ENCODE measurements at places on chromosomes 4 and X.

DNA sequence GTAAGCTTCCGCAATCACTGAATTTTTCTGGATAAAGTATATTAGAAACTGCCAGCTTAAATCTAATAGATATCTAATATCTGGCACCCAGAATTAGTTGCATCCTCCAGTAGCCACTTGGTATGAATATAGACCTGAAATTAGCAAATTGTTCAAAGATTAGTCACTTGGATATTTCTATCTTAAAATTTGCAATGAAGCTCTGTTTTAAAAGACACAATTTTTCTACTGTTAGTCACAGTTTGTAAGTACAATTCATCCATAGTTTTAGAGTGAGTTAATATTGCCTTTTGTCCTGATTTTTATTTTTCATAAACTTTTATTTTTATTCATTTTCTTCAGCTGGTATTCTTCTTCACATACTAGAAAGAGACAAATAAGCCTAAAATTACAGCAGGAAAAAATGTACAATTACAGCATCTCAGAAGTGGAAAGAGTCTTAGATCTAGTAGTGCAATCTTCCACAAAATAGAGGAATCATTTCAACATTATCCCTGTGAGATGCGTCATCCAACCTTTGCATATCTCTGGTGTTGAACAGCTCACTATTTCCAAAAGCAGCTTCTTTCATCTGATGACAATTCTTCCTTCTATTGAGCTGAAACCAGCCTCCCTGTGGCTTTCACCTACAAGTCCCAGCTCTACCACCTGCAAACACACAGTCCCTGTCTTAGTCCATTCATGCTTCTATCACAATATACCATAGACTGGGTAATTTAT, 190.0 kb upstream of the AR start:
- no peak for DNase-seq

- no peak for DNase-seq
These were observed 437.7 kb upstream of the FRG1 start for GRCh38 chr4:189502841-189503435.

- no peak for DNase-seq
These were observed 24.1 kb downstream of the SH3KBP1 start for GRCh38 chrX:19863212-19863856.

- DNase-seq, result no peak
These were observed 170.1 kb downstream of the KLHL4 start for GRCh38 chrX:87687703-87688102.

DNA sequence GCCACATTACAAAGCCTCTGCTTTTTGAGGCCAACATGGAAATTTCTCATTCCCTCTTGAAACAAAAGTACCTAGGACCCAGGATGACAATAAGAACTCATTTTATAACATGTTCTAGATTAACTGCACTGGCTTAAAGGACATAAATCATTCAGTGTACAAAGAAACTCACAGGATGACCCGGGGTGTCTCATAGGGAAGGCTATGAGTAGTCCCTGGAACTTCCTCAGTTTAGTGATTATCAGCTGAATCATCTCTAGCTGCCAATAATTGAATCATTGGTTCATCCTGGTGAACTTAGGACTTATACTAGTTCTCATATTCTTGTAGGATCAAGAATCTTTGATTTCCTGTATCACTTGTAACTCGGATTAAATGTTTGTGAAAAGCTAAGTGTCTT, 95.8 kb upstream of the WDR1 start:
- DNase-seq, result no peak

GRCh38 chrX:103453655-103454054, 65.6 kb downstream of the RAB40A start:
- no peak for DNase-seq

All from activated CD8-positive, alpha-beta memory T cell treated with anti-CD3 and anti-CD28 coated beads for 48 hours (primary cell).